EH (cell line): ENCODE measurements at places on chromosomes 13 and 19.

GRCh38 chr13:63024458-63024857 is 1608.8 kb upstream of the PCDH20 start:
- DNase-seq, result no peak

DNA sequence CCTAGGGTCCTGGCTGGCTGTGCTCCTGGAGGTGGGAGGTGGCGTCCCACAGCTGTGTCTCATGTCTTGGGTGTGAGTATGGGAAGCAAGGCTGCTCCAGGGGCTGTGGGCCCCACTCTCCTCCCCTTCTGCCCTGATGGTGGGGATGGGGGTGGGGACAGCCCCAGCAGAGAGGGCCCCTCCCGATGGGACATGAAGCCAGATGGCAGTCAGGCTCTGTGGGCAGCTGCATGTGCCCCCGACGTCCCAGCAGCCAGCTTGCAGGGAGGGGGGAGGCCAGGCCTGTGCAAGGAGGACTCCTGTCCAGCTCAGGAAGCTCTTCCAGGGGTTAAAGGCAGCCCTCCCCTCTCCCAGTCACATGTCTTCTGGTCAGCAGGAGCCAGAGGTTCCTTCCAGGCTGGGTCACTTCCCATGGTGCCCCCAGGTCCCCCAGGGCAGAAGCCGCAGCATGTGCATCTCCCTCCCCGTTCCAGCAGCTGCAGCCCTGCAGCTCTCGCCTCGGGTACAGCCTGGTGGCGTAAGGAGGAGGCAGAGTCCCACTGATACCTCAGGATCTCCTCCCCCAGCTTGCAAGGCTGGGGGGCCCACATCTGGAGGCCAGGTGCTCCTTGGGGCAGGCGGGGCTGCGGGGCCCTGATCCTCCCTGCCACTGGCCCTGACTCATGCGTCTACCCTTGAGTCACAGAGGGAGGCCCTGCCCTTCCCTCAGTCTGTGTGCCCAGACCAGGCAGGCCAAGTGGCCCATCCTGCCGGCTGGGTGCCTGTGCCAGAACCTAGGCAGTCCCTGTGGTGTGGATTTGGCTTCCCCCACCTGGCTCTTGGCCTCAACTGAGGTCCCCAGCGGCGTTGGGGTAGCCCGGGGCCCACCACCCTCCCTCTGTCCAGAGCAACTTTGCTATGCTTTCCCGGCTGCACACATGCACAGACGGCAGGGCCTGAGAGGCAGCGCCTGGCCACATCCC is 13.0 kb downstream of the YIPF2 start:
- DNase-seq, result peak; percentile 90

DNA sequence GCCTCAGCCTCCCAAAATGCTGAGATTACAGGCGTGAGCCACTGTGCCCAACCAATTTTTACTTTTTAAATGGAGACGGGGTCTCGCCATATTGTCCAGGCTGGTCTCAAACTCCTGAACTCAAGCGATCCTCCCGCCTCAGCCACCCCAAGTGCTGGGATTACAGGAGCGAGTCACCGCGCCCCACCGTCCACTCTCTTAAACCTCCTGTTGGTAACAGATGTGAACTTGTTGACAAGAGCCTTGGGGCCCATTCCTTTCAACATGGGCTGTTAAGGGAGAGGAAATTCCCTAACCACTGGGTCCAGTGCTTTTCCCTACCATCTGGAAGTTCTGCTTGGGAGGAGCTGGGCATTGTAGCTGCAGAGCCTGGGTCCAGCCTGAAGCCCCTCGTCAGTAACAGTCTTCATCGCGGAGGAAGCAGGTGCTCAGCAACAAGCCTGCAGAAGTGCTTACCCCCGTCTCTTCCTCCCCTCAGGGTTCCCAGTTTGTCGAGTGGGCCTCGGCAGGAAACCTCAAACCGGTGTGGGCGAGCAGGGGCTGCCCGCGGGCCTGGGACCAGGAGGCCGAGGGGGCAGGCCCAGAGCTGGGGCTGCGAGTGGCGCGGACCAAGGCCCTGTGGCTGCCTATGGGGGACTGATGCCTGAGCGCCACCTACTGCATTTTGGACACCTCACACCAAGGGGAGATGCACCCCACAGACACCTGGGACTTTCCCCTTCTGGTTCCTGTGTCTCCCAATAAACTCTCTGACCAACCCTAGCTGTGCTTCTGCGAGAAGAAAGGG is 4.0 kb upstream of the FLT3LG start:
- DNase-seq, result no peak

- DNase-seq, result peak; percentile 83
Measured at GRCh38 chr13:24288870-24289269, 20.5 kb upstream of the C1QTNF9 start.

DNA sequence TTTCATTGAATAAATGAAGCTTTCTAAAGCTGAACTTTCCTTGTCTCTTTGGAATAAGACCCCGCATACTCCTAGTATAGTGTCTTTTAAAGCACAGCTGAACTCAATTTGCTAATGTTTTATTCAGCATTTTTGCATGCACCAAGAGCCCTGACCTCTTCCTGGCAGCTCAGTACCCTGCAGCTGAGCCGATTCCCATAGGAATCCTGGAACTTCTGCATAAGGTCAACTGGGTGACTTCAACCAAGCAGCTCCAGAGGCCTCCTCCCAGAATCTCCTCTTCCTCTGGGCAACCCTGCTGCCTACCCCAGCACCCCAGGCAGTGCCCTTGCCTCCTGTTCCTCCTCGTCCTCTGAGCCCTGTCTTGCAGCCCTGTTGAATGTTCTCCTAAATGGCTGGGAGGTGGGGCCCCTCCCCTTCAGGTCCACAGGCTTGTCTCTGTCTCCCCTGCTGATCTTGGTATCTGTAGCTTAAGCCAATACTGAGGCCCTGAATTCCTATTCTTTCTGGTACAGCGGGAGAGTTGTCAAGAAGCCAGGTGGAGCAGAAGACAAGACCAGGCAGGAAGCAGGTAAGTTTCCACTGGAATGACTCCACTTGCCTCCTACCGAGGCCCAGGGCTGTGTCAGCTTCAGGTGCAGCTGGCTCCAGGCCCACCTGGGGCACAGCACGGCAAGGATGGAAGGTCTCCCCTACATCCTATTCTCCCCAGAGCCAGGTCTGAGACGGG is 23.6 kb upstream of the CCDC124 start:
- DNase-seq, result no peak

DNA sequence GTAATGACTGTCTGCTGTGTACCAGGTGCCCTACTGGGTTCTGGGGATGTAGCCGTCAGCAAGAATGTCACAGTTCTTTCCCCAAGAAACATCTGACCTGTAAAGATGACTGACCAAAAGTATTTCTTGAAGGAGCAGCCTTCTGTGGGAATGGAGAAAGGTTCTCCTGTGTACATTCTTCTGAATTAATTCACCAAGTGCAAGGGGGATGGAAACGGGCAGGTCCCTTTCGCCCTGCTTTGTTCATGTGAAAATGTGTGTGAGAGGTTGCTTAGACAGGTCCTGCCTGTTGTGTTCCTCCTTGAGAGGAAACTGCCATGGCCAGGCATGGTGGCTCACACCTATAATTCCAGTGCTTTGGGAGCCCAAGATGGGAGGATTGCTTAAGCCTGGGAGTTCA is 57.0 kb downstream of the SLC7A9 start:
- DNase-seq, result no peak

GRCh38 chr13:74037762-74038161 is 96.4 kb downstream of the KLF12 start:
- no peak for DNase-seq

DNA sequence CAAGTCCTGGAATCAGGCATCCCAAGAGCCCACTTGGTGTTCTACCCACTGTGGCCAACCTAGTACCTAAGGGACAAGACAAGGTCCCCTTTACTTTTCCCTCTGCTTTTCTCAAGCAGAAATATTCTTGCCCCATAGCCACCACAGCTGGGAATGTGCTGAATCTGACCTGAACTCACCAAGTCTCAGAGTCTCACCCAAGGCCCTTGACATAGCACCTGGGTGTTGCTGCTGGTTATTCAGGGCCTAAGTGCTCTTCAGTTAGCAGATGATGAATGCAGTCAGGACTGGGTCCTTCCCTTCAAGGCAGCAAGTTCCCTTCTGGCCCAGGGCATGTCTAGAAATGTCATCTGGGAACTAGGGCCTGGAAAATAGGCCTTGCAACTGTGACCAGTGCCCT is 201.8 kb upstream of the SERP2 start:
- no peak for DNase-seq

GRCh38 chr13:58908019-58908679 is 1255.6 kb downstream of the DIAPH3 start:
- no peak for DNase-seq

DNA sequence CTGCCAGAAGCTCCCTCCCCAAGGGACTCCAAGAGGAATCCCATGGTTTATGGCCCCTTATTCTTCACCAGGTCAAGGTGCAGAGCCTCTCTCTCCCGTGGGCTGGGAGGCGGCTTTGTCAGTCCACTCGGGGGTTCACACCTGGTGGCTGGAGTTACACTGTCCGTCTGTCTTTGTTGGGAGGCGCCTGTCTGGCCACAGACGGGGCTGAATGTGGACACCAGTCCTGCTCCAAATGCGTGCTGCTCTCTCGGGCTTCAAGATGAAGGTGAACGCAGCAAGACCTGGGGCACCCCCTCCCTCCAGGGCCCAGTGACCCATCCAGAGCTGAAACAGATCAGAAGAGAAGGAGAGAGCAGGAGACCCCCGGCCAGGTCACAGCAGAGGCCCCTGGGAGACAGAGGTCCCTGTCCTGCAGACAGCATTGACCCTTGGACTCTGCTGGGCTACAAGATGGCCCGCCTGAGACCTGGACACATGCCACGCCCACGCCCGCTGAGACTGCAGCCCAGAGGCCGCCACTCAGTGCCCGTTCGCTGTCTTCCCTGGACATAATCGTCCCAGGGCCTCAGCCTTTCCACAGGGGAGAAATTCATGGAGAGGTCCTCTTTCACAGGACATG is 29.9 kb upstream of the TUBGCP3 start:
- DNase-seq, result no peak

DNA sequence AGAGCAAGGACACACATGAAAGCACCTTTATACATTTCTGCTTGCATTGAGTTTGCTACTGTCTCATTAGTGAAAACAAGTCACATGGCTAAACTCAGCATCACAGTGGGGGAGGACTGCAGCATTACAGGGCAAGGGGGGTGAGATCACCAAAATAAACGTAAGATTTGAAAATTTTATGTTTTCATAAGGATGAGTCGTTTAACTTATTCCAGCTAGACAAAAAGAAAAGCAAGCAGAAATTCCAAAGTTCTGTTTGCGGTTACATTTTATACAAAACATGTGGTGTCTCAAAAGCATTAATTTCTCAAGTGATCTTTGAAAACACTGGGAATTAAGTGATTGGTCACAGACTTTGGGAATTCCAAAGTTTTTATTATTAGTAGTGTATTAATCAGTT is 261.4 kb upstream of the RXFP2 start:
- DNase-seq, result peak; percentile 83

GRCh38 chr19:18418483-18419194 is 559 bp upstream of the SSBP4 start:
- DNase-seq, result no peak

DNA sequence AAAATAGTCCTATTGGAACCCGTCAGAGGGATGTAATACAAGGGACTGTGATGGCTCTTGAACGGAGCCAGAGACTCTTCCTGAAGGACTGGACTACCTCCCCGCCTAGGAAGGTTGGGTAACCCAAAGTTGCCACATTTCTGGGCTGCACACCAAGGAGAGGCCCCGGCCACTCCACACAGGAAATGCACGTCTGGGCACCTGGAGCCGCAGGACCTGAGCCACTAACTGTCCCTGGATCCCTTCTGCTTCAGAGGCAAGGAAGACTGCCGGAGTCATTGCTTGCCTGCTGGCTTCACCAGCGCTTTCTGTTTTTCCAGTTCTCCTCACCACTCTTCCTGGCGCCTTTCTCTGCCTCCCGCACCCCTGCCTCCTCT is 1.2 kb upstream of the FLT1 start:
- DNase-seq, result no peak

- peak; percentile 52 for DNase-seq
Measured at GRCh38 chr13:110416131-110417025, 109.3 kb downstream of the COL4A2 start.

- peak; percentile 37 for DNase-seq
Measured at GRCh38 chr13:60230593-60230992, 66.9 kb upstream of the DIAPH3 start.

GRCh38 chr13:65378943-65379519 is 1851.1 kb downstream of the PCDH9 start:
- peak; percentile 26 for DNase-seq

DNA sequence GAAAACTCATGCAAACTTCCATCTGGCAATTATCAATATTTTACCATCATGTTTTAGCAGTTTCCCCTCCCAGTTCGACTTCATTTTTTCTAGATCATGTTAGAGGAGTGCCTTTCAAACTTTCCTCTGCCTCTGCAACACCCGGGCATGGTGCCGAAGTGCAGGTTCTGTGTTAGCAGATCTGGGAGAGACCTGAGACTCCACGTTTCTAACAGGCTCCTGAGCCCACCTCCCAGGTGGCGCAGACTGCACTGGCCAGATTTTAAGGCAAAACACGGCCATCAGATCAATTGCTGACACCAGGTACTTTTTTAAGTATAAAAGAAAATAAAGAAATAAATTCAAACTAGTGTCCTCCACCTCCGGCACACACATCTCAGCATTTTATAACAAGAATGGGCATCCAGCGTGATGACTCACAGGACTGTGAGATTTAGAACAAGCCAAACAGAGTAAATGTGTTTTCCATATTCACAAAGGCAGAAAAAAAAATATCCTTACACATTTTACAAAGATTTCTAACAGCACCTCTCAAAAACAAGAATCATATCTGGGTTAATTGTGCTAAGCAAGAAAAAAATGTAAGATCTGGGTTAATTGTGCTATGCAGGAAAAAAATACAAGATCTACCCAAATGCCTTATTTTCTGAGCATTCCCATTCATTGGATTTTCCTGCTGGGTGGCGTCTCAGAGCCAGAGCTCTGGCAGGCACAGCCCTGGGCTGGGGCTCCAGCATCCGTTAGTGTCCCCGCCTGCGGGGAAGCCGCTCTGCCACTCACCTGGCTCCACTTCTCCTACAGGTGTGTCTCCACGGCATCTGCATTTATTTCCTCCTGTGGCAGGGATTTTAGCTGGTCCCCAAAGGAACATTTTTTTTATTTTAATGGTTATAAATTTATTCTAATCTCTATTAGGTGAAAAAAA is 127.9 kb upstream of the SOX1 start:
- no peak for DNase-seq

- DNase-seq, result no peak
Measured at GRCh38 chr19:51114087-51114729, 6.0 kb upstream of the CTU1 start.

DNA sequence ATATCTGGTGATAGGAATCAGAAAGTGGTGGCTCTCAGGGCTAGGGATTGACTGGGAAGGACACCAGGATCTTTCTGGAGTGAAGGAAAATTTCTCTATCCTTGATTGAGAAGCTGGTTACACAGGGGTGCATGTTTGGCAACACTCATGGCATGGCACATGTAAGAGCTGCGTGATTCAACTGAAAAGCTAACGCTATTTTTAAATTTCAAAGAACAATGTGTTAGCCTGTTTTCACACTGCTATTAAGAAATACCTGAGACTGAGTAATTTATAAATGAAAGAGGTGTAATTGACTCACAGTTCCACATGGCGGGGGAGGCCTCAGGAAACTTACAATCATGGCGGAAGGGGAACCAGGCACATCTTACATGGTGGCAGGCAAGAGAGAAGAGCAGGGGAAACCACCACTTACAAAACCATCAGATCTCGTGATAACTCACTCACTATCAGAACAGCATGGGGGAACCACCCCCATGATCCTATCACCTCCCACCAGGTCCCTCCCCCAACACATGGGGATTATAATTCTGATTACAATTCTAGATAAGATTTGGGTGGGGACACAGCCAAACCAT is 7.4 kb downstream of the SIGLEC8 start:
- no peak for DNase-seq
